ENCODE measurements at places on chromosomes 7 and 10.

DNA sequence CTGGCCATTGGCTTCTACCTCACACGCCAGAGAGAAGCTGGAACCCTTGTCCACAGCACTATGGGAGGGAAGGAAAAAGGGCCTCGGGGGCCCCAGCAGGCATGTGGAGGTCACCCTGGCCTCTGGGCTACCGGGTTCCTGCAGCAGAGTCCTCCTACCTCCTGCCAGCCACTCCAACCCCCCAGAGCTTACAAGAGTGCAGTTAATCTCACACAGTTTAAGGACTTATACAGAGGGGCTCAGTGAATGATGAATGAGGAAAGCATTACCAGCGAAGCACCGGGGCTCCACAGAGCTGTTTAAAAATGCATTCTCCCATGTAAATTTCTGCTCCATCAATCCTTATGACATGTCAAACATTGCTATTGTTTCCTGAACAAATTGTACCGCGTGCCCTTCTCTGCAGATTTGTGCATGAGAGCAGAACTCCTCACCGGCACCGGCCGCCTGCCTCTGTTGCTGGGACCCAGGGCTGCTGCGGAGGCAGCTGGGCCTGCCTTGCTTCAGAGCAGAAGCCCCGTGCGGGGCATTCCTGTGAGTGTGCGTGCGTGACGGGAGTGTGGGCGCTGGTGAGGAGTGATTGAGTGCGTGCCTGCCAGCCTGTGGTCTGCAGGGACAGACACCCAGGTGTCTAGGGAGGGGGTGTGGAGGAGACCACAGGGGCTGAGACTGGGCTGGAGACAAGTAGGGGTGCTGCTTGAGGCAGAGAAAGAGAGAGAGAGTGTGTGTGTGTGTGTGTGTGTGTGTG lies 52.8 kb downstream of the C10orf105 start:
- DNase-seq: no peak

- no peak for DNase-seq
Observed at GRCh38 chr7:30521532-30521931, 16.9 kb upstream of the GGCT start.

DNA sequence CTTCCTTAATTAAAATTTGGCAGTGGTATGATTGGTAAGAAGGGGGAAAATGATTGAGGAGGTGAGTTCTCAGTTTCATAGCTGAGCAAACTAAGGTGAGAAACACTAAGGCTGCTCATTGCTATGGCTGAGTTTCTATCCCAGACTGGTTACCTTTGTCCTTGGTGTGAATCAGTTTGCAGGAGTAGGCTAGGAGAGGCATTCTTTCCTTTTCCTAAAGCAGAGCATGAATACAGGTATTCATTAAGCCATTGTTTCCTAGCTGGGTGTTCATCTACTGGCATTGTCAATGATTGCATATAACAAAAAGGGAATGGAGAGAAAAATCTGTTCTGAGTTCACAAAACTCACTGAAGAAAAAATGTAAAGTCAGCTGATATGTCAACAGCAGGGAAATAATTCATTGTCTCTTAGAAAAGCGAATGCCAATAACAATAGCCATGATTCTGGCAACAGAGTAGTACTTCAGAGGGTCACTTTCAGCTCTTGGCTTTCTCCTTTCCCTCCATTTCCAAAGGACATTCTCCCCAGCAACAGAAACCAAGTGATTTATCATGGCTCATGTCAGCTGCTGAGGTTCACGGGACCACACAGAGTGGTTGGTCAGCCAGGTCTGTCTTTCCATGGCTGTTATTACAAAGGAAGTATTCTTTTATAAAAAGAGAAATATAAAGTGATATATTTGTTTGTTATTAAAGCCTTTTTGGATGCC lies 234.0 kb downstream of the BICC1 start:
- DNase-seq: no peak

- DNase-seq: no peak
Observed at GRCh38 chr10:7046615-7047014, 364.2 kb downstream of the SFMBT2 start.

DNA sequence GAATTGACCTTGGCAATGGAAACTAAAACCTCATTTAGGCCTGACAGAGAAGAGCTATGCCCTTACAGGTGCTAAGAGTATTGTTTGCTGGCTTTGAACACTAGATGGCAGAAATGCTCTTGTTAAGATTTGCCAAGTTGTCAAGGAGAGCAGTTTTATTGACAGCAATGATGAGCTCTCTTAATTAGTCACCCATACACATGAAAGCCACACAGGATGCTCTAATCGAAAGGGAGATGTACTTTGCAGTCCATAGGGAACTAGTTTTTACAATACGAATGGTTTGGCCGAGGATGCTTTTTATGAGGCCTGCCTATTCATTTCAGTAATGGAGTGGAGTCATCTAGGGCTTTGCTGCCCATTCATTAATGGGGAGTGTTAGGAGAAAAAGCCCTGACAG lies 45.4 kb upstream of the MBL2 start:
- no peak for DNase-seq

GRCh38 chr7:120070201-120070600 lies 202.8 kb upstream of the KCND2 start:
- DNase-seq: no peak

DNA sequence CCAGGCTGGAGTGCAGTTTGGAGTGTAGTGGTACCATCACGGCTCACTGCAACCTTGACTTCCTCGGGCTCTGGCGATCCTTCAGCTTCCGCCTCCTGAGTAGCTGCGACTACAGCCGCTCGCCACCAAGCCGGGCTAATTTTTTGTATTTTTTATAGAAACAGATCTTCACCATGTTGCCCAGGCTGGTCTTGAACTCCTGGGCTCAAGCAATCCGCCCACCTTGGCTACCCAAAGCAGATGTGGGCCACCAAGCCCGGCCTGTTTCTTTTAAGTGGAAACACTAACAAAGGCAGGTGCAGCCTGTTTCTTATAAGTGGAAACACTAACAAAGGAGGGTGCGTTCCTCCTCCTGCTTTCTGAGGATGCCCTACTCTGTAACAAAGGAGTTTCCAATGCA lies 18.2 kb downstream of the PRF1 start:
- DNase-seq: no peak

- no peak for DNase-seq
Observed at GRCh38 chr10:78572565-78572964, 496.2 kb upstream of the ZMIZ1 start.

GRCh38 chr10:103836861-103837260 lies 18.5 kb downstream of the SH3PXD2A start:
- no peak for DNase-seq

- no peak for DNase-seq
Observed at GRCh38 chr10:131310142-131310541, 1.4 kb downstream of the TCERG1L start.

- no peak for DNase-seq
Observed at GRCh38 chr7:115346685-115347084, 424.8 kb downstream of the MDFIC start.

DNA sequence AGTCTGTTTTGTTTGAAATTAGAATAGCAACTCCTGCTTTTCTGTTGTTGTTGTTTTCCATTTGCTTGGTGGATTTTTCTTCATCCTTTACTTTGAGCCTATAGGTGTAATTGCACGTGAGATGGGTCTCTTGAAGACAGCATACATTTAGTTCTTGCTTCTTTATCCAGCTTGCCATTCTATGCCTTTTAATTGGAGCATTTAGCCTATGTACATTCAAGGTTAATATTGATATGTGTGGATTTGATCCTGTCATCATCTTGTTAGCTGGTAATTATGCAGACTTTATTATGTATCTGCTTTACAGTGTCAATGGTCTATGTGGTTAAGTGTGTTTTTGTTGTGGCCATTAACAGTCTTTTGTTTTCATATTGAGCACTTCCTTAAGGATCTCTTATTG lies 708.9 kb upstream of the ANKRD30A start:
- DNase-seq: no peak

DNA sequence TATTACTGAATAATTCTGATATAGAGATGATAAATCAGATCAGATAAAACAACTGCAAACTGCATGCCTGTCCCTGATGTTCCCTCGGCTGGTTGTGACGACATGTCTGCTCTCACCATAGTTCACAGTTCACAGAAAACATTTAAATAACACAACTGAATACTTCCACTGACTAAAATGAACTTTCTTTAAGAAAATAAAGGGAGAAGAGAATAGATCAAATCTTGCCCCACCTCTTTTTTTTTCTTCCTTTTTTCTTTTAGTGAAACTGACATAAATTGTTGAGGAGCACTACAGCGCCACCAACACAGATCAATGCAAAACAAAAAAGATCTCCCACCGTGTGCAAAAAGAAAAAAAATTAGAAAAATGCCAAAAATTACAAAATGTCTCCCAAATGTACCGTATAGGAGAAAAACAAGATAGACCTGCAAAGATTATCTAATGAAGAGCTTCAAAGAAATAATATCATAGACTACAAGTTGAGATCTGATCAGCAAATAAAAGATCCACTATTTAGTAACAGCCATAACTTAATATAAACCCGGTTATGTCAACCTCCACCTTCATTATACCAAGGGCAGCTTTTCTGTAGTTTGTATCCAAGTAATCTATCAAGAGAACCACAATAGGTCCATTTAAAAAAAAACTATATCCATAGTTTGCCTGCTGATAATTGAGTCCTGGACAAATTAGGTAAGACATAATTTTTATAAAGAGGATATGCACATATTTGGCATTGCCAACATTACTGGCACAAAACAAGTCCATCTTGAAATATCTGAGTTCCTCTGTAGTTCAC lies 30.7 kb upstream of the EPC1 start:
- DNase-seq: no peak

DNA sequence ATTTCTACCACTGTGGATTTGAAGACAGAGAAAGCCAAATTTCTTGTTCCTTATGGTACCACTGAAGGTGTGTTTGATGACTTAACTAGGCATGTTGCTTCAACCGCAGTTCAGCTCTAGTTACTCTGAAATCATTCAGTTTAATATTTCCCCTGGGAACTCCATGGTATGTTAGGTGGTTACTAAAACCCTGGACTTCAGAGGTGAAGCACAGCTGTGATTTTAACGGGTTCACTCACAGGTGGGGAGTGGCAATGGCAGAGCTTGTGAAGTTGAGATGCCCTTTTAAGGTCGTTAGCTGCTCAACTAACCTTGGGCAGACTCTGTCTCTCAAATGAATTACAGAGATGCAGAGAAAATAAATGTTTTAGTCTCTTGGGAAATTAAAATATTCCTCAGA lies 163.6 kb upstream of the PHYHIPL start:
- no peak for DNase-seq

- DNase-seq: no peak
Observed at GRCh38 chr7:121011401-121011800, 22.9 kb downstream of the CPED1 start.

DNA sequence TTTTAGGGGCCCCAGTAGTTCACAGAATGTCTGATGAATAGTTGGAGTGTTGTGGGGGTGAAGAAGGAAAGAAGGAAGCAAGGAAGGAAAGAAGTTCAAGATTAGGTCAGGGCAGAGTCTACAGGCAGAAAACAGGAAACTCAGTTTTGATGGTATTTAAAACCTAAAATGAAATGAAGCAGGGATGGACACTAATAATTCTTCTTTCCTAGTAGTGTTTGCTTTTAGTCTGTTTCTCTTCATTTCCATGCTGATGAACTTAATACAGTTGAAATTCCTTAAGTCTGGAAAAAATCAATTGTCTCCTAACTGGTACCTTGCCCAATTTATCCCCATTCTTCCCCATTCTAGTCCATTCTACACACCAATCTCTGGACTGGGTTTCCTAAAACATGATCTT lies 59.0 kb upstream of the GSAP start:
- DNase-seq: no peak

DNA sequence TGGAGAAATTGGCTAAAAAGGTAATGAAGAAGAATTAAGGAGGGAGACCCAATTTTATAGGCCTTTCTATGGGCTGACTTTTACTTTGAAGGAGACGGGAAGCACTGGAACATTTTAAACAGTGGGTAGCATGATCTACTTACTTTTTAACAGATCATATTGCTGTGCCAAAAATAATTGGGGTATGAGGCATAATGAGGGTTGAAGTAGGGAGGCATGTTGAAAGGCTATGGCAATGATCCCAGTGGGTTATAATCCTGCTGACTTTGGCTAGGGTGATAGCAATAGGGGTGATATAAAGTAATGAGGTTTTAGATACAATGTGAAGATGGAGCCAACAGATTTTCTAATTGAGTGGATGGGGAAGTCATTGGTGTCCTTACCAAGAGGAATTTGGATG lies 73.2 kb downstream of the GPR37 start:
- DNase-seq: no peak

DNA sequence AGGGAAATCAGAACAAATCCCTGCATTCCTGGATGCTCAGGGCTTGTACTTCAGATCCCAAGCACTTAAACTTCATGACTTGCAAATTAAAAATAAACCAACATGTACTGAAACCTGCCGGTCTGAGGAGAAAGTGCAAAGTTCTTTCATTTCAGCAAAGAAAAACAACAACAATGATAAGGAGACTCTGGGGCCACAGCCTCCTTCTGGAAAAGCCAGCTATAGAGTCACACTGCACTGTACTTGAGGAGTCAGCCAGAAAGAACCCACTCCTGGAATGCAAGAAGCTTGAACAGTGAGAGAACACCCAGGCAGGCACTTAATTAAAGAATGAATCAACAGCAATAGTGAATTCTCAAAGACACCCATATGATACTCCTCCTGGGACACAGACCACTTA lies 49.7 kb upstream of the TM9SF3 start:
- DNase-seq: no peak

- DNase-seq: no peak
Observed at GRCh38 chr7:150787321-150788281, 12.6 kb downstream of the TMEM176B start.

- DNase-seq: no peak
Observed at GRCh38 chr10:30398788-30399187, 35.2 kb upstream of the MAP3K8 start.

- DNase-seq: no peak
Observed at GRCh38 chr7:8042796-8043535, 74.4 kb downstream of the GLCCI1 start.
